ENCODE measurements at places on chromosomes 12 and 14.

- H3K27ac ChIP-seq = no peak overlapping the region
- no peaks in the 10 kb centered on the region for H3K36me3 ChIP-seq
- H3K27me3 ChIP-seq = no peaks in the 10 kb centered on the region
Measured at GRCh38 chr12:44833561-44833960, 42.6 kb downstream of the NELL2 start.

DNA sequence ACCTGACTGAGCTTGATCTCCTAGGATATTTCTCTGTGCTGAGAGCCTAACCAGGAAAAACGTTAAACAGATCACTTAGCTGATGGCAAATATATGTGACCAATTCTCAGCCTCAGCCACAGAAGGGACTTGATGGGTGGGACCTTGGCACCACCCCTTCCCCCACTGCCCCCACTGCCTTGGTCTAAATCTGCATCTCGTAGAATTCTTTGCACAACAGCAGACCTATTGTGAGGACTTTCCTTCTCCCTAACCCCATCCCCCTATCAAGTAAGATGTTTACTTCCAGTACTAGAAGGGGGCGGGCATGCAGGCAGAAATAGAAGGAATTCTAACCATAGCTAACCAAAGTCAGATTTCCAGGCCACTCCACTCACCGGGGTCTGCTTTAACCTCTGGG, 313.2 kb downstream of the PCNX1 start:
- no peaks in the 10 kb centered on the region for H3K4me1 ChIP-seq
- H3K4me3 ChIP-seq = no peak overlapping the region
- no peaks in the 10 kb centered on the region for H3K36me3 ChIP-seq
- no peak for DNase-seq
- no peaks in the 10 kb centered on the region for H3K27me3 ChIP-seq
- H3K27ac ChIP-seq = no peak overlapping the region

DNA sequence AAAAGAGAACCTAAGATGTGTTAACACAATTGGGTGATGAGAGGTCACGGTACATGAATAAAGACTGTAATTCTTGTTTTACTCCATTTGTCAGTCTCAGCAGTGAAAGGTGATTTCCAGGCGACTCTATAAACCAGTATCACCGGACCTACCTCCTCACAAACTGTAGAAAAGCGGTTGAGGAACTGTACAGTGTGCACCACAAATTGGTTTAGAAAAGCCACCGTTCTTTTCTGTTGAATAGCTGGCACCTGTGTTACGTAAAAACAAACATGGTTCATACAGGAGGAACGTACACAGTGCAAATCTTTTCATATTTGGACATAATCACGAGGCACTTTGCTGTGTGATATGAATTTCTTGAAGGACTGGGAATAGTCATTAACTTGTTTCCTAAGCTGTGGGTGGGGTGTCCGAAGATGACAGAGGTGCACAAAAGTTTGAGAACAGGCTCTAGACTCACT, 663 bp downstream of the WASHC3 start:
- no peak for DNase-seq
- no peaks in the 10 kb centered on the region for H3K27me3 ChIP-seq
- no peaks in the 10 kb centered on the region for H3K4me1 ChIP-seq
- no peak overlapping the region for H3K27ac ChIP-seq

DNA sequence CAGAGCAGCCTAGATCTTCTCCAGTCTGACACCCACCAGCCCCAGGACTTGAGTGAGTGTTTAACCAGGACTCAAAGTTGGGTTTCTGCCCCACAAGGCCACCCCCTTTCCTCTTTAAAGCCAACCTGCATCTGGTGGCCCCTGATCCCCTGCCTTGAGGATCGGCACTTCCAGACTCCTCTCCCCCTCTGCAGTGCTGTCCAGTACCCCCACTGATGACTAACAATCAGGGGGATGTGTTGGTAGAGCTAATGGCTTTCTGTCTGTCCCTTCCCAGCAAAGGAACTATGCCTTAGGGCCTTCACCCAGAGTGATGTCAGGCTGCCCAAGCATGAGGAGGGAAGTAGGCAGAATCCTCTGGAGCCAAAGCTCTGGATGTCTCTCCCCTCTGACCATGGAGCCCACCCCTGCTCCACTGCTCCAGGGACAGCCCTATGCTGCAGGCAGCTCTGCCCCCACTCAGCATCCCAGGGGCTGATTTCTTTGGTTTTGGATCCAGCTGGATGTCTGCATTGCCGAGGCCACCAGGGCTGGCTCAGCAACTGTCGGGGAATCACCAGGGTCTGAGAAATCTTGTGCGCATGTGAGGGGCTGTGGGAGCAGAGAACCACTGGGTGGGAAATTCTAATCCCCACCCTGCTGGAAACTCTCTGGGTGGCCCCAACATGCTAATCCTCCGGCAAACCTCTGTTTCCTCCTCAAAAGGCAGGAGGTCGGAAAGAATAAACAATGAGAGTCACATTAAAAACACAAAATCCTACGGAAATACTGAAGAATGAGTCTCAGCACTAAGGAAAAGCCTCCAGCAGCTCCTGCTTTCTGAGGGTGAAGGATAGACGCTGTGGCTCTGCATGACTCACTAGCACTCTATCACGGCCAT, 42.9 kb downstream of the DAD1 start:
- H3K27ac ChIP-seq = no peak overlapping the region
- no peak for DNase-seq
- no peaks in the 10 kb centered on the region for H3K27me3 ChIP-seq
- no peaks in the 10 kb centered on the region for H3K36me3 ChIP-seq

DNA sequence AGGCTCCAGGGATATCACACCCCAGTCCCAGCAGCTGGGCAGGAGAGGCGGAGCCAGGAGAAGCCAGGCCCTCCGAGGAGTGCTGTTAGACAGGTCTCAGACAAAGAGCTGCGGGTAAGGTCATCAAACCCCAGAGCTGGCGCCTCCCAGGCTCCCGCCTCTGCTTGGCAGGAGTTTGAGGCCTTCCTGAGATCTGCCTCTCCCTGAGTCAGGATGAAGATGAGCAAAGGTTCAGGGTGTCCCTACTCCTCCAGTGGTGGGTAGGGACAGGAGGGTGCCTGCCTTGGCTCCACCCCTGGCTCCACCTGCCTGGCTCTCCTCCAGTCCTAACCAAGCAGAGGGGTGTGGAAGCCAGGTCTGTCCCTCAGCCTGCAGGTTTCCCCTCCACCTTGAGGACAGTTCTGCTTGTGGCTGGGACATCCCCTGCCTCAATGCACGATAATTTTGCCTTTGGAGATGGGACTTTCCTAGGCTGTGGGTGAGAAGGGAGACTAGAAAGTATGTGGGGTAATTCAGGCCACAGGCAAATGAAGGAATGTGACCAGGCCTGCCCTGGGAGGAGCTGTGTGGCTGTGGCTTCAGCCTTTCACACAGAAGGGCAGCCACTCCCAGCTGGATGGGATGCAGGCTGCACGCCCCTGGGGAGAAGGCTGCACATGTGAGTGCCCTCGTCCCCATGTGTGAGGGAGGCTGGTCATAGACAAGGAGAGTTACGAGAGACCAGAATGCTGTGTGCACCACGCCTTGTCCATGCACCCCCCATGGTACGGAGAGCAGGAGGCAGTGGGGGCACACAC, 2.2 kb downstream of the PLEKHG6 start:
- peaks cover 3% of the 10 kb centered on the region for H3K4me1 ChIP-seq
- peak overlapping the region; percentile 69 for H3K27ac ChIP-seq
- no peak overlapping the region for H3K4me3 ChIP-seq
- H3K36me3 ChIP-seq = no peaks in the 10 kb centered on the region

GRCh38 chr12:91804533-91804932, 341.1 kb downstream of the BTG1 start:
- H3K4me1 ChIP-seq = no peaks in the 10 kb centered on the region
- H3K27ac ChIP-seq = no peak overlapping the region
- no peak overlapping the region for H3K4me3 ChIP-seq
- H3K27me3 ChIP-seq = no peaks in the 10 kb centered on the region
- no peaks in the 10 kb centered on the region for H3K36me3 ChIP-seq

- H3K27me3 ChIP-seq = no peaks in the 10 kb centered on the region
- no peaks in the 10 kb centered on the region for H3K4me1 ChIP-seq
- no peaks in the 10 kb centered on the region for H3K36me3 ChIP-seq
- H3K4me3 ChIP-seq = no peak overlapping the region
- DNase-seq = no peak
Measured at GRCh38 chr12:121874071-121874470, 14.5 kb upstream of the PSMD9 start.

- DNase-seq = no peak
- no peaks in the 10 kb centered on the region for H3K27me3 ChIP-seq
- H3K27ac ChIP-seq = no peak overlapping the region
- no peak overlapping the region for H3K4me3 ChIP-seq
Measured at GRCh38 chr14:93268406-93268805, 61.4 kb downstream of the UBR7 start.

DNA sequence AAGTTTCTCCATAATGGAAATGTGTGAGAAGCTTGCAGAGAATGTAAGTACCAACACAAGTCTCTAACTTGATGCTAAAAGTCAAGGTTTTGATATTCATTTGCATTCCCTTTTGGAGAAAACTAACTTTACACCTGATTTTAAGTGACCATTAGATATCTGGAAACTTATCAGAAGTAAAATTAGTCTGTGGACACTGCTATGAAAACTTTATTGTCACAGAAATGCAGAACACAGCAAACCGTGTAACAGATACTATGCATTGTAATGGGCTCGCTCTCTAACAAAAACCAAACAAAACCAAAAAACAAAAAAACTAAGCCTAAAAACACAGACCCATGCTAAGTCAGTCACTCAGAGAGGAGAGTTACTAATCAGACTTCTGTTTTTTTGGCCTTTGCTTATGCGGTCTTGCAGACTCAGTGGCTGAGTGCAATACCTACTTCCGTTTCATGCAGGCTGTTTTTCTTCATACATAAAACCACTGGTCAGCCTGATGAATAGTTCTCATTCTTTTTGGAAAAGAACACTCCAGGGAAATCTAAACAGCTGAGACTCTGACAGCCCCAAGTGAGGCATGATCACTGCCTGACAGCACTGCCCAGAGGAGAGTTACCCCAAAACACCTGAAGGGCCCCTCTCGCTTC, 35.7 kb downstream of the NRDE2 start:
- no peak for DNase-seq
- H3K4me1 ChIP-seq = no peaks in the 10 kb centered on the region
- H3K27me3 ChIP-seq = no peaks in the 10 kb centered on the region
- no peak overlapping the region for H3K4me3 ChIP-seq
- H3K36me3 ChIP-seq = no peaks in the 10 kb centered on the region

DNA sequence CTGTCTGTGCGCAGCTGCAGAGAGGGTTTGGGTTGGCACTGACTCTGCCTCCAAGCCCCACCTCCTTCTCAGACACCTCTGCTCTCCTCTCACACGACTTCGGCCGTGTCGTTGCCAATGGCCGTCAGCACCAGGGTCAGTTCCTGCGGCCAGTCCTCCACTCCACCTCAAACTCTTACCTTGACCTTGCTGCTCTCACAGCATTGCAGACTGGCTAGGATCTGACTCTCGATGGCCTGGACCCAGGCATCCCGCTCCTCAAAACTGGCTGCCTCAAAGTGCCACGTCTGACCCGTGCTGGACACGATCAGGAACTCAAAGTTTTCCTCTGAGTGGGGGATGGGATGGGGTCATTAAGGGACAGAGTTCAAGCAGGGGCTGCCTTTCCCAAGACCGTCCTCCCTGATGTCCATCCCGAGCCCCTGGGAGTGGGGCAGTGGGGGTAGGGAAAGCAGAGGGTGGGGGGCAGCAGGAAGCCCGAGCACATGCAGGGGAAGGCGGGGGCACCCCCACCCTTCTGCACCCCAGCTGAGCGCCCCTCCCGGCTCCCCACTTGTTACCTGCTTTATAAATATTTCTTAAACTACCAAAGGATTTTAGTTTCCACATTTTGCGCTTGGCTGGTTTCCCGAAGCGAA, 10.7 kb downstream of the AGAP2 start:
- no peak overlapping the region for H3K27ac ChIP-seq
- H3K27me3 ChIP-seq = no peaks in the 10 kb centered on the region
- DNase-seq = no peak
- no peaks in the 10 kb centered on the region for H3K36me3 ChIP-seq
- no peaks in the 10 kb centered on the region for H3K4me1 ChIP-seq
- no peak overlapping the region for H3K4me3 ChIP-seq

DNA sequence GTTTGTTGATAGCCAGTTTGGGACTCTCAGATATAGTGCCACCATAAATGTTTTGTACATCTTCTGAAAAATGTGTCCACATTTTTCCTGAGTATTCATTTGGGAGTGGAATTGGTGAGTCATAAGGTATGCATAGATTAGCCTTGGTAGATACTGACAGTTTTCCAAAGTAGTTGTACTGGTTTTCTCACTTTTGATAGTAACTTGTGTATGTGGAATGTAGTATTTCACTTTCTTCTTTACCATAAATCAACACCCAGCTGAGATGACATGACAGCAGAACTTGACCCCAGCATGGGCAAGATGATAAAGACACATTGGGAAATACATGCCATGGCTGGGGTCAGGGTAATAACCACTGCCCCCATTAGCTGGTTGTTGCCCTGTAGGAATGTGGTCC, 5.4 kb downstream of the FBXW8 start:
- no peak overlapping the region for H3K4me3 ChIP-seq
- H3K27ac ChIP-seq = no peak overlapping the region
- H3K4me1 ChIP-seq = peaks cover 30% of the 10 kb centered on the region
- H3K27me3 ChIP-seq = no peaks in the 10 kb centered on the region
- DNase-seq = no peak

GRCh38 chr12:50619610-50619958, 114.8 kb downstream of the DIP2B start:
- no peak for DNase-seq
- H3K27me3 ChIP-seq = no peaks in the 10 kb centered on the region
- H3K4me1 ChIP-seq = peaks cover 36% of the 10 kb centered on the region
- H3K36me3 ChIP-seq = no peaks in the 10 kb centered on the region

DNA sequence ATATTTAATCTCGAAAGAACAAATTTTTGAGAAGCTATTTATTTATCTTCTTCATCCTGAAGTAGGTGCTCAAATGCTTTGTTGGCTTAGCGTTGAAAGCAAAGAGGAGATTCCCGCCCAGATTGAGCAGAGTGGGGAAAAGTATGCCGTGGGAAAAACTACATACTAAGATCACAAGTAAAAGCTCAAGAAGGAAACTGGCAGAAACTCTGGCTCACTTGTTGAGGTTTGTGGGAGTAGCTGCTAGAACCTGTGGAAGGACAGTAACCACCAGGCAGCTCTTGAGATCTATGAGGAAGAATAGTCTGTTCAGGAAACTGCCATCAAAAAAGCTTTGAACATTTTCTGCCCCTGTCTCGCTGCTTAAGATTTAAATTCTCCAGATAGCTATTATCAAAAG, 3.9 kb downstream of the MYRFL start:
- H3K36me3 ChIP-seq = no peaks in the 10 kb centered on the region
- DNase-seq = no peak
- H3K27me3 ChIP-seq = no peaks in the 10 kb centered on the region
- no peaks in the 10 kb centered on the region for H3K4me1 ChIP-seq

- H3K4me1 ChIP-seq = no peaks in the 10 kb centered on the region
- H3K4me3 ChIP-seq = no peak overlapping the region
- no peaks in the 10 kb centered on the region for H3K36me3 ChIP-seq
- no peak for DNase-seq
Measured at GRCh38 chr12:56377989-56378316, 15.3 kb upstream of the APOF start.

DNA sequence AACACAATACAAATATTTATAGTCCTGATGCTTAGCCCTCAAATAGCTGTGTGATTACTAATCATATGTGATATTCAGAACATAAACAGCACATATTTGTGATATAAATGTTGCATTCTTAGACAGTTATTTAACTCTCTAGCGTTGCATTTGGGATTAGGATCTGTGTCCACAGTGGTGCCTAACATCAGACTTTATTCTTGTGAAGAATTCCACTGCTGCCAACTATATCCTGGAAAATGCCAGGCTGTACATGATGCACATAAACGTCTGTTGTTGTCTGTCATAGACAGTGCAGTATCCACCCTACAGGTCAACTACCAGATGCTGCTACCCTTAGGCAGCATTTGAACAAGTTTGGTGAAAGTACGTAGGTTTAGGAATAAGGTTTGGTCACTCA, 39.0 kb downstream of the SLC38A4 start:
- no peaks in the 10 kb centered on the region for H3K27me3 ChIP-seq
- H3K27ac ChIP-seq = no peak overlapping the region
- H3K4me1 ChIP-seq = peaks cover 12% of the 10 kb centered on the region
- H3K4me3 ChIP-seq = no peak overlapping the region
